CD14-positive monocyte (primary cell): ENCODE measurements at places on chromosomes 13 and 19.
A peak's percentile ranks its signal among the peaks of the same experiment; 100 is the strongest.

- DNase-seq = no peak
Observed at GRCh38 chr13:95643571-95643935, 953 bp downstream of the DZIP1 start.

DNA sequence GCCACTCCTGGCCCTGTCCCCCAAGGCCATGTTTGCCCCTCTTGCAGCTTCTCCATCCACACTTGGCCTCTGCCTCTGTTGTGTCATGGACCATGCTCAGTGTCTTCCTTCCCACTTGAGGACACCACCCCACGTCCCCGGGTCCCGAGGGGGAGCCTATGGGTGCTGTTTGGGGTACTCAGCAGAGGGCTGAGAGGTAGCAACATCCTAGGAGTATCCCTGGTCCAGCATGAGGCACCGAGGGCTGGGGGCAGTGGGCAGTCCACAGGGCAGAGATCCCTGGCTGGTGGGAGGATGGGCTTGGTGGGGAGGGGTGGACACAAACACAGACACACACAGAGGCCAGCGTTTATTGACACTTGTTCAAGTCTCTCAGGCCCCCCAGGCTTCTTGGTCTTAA, 1.7 kb downstream of the COX7A1 start:
- no peak for DNase-seq

- DNase-seq = no peak
Observed at GRCh38 chr19:50490411-50490811, 13.8 kb upstream of the GARIN5A start.

- no peak for DNase-seq
Observed at GRCh38 chr13:80504453-80504852, 163.5 kb upstream of the SPRY2 start.

DNA sequence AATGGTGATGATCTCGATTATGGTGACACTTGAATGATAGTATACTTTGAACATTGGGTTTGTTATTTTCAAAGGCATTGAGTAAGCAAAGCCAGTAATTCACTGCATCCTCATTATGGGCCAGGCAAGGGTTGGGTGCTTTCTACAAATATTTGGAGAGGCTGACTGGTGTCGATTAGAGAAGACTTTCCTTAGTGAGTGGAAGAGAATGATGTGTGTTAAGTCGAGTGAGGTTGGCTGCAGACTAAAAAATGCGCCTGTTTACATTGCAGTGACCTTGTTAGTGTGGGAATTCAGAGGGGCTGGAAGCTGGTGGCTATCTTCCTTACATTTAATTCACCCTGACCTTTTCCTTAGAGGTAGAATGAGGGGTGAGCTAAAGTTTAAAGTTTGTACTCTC, 22.4 kb upstream of the RNF113B start:
- no peak for DNase-seq

DNA sequence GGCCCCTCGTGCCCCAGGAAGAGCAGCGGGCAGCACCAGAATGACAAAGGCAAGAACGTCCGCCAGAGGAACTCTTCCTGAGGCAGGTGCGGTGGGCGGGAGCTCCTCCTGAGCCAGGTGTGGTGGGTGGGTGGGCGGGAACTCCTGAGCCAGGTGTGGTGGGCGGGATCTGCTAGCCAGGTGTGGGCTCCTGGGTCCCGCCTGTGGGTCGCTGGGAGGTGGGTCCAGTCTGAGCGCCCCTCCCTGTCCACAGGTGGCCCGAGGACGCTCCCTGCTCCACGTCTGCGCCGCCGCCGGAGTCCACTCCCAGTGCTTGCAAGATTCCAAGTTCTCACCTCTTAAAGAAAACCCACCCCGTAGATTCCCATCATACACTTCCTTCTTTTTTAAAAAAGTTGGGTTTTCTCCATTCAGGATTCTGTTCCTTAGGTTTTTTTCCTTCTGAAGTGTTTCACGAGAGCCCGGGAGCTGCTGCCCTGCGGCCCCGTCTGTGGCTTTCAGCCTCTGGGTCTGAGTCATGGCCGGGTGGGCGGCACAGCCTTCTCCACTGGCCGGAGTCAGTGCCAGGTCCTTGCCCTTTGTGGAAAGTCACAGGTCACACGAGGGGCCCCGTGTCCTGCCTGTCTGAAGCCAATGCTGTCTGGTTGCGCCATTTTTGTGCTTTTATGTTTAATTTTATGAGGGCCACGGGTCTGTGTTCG, 7.0 kb upstream of the HCN2 start:
- DNase-seq = no peak

- no peak for DNase-seq
Observed at GRCh38 chr13:48121733-48122132, 26.8 kb upstream of the MED4 start.

GRCh38 chr19:41096353-41096752, 8.1 kb downstream of the CYP2A13 start:
- no peak for DNase-seq

DNA sequence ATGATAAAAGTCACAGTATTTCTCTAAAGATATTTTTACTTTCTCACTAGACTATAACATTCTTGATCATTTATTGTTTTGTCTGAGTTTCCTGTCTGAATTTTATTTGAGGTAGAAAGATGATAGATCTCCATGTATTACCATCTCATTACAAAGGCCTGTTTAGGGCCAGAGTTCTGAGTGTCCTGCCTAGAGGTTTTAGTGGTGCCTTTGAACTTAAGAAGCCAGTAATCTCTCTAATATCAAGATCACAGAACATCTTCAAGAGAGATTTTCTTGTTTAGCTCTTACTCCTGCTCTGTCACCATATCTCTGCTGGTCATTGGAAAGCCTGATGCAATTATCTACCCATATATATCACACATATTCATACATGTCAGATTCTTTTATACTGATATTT, 101.5 kb downstream of the ZAR1L start:
- DNase-seq = no peak

DNA sequence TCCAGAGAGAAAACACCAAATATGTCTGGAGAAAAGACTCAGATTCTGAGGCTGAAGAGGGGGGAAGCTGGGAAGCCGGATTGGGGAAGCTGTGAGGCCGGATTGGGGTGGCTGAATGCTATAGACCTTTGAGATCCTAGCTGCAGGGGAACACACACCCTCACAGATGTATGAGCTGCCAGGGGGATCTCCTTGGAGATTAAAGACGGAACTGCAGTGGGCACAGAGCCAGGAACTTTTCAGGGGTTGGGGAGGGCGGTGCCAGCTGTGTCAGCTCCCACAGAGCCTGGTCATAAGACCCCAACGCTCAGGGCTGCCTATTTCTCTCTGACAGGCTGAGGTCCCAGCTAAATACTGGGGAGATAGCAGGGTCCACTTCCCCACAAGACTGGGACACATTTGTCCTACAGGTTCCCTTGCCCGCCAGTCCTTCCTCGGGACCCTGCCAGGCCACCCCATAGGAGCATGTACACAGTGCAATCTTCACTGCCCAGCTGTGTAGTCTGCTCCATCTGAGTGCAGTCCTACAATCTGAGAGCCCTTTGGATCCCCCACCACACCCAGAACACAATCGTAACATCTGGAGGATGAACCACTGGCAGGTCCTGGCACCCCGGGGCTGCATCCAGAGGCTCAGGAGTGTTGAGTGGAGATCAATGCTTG, 1893.9 kb downstream of the PCDH9 start:
- DNase-seq = no peak

GRCh38 chr13:103289681-103290080, 223.5 kb upstream of the SLC10A2 start:
- DNase-seq = no peak

GRCh38 chr19:38229585-38230073, 5.6 kb upstream of the DPF1 start:
- DNase-seq = peak; percentile 1

GRCh38 chr19:13138916-13139198, 11.3 kb downstream of the STX10 start:
- no peak for DNase-seq

DNA sequence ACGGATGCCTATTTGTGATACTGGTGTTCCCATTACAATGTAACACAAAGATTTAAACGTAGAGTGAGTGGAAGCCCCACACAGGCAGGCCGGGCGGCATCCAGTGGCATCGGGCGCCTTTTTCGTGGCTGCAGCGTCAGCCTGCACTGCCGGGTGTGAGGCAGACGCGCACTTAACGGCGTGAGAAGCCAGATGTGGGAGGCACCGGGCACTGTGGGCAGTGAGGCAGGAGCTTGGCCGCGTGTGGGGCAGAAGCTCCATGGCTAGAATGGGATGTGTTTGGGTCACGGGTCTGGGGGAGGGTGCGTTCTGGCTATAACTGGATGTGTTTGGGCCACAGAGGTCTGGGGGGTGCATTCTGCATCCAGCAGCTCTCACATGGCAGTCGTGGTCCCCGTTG, 63.1 kb upstream of the F7 start:
- no peak for DNase-seq

DNA sequence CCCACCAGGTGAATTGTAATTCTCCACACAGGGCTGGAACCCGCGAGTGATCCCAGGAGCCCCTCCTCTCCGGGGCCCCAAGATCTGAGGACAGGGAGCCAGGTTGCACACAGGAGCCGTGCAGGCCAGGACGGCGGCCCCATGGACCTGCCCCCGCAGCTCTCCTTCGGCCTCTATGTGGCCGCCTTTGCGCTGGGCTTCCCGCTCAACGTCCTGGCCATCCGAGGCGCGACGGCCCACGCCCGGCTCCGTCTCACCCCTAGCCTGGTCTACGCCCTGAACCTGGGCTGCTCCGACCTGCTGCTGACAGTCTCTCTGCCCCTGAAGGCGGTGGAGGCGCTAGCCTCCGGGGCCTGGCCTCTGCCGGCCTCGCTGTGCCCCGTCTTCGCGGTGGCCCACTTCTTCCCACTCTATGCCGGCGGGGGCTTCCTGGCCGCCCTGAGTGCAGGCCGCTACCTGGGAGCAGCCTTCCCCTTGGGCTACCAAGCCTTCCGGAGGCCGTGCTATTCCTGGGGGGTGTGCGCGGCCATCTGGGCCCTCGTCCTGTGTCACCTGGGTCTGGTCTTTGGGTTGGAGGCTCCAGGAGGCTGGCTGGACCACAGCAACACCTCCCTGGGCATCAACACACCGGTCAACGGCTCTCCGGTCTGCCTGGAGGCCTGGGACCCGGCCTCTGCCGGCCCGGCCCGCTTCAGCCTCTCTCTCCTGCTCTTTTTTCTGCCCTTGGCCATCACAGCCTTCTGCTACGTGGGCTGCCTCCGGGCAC, 3.9 kb downstream of the FFAR1 start:
- no peak for DNase-seq

DNA sequence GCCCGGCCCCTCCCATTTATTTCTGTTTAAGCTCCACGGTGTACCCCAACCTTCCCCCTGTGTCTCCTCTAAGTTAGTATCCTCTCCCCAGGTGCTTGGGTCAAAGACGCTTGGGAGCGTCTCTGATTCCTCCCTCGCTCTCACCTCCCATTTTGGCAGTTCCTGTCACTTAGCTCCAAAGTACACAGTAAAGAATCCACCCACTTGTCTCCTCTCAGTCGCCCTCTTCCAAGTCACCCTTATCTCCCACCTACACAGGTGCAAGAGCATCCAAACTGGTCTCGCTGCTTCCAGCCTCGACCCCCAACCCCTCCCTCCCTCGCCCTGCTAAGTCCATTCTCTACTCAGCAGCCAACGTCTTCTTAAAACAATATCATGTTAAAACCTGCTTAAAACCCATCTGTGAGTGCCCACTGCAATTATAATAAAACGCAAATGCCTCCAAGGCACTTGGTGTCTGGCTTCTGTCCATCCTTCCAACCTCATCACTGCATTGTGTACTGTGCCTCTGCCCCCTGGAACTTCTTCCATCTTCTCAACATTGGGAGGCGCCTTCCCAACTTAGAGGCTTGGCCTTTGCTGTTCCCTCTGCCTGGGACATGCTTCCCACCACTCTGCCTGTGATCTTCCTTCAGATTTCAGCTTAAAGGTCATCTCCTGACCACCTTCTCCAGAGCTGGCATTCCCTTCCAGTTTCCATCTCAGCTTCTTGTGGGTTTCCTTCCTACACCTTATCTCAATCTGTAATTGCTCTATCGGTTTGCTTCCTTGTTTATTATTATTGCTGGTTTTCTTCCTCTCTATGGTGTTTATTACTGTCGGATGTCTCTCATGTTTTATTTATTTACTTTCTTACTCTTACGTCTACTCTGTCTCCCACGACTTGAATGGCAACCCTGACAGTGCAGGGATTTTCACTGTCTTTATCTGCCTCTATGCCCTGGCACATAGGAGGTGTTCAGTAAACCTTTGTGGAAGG, 9.5 kb upstream of the KLK14 start:
- DNase-seq = no peak

- DNase-seq = no peak
Observed at GRCh38 chr19:15107061-15108010, at the start of gene SYDE1. Gene SYDE1 (plus strand): TSS chr19:15107401. CDS start chr19:15107434, 33 bp downstream.

DNA sequence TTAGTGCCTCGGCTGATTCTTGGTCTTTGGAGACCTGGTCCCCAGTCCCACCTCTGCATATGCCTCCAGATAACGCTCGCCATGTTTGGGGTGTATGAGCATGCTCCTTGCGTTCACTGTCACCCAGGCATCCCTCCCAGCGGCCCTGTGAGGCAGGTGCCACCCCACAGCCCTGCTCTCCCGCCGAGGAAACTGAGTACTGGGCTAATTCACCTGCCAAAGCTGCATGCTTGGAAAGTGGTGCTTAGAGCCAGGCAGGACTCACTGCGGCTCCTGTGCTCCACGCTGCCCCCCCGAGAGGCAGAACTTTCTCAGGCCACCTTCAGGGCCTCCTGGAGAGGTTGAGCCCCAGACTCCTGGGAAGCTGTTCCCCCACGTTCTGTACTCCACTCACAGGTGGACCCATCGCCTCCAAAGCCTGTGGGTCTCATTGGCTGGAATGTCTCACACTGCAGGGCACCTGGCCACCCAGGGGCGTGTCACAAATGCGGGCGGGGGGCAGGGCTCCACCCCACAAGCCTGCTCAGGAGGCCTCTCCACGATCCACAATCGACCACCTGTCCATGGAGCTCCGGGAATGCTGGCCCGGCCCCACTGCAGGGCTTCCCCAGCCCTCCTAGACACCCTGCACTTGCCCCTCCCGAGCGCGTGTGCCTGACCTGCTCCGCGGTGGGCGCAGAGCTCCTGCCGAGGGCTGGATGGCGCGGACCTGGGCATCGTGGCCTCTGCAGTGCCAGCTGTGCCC, 64.6 kb downstream of the ATP11A start:
- DNase-seq = no peak

DNA sequence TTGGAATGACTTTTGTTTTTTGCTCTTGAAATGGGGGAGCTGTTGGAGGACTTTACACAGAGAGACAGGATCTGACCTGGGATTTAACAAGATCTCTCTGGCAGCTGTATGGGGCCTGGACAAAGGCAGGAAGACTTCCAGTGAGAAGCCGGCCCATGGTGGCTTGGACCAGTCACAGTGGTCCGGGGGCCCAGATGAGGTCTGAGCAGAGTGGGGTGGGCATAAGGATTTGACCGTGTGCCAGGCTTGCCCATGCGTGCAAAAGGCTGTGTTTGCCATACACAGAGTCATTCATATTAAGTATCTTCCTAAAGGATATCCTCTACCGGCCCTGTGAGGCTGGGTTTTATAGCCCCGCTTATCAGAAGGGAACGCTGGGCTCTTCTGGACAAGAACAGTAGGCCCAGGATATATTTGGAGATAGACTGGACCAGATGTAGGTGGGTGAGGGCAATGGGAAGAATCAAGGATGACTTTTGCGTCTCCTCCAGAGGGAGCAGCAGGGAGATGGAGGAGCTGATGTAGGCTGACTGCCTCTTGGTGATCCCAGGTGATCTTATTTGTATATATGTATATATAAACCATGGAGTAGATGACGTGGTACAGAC, 4.1 kb downstream of the SPACA6 start:
- no peak for DNase-seq

- DNase-seq = no peak
Observed at GRCh38 chr13:33260168-33261098, 25.1 kb downstream of the STARD13 start.
